Fibroblast of skin of right quadriceps (primary cell): ENCODE measurements at places on chromosomes 6 and 20.

DNA sequence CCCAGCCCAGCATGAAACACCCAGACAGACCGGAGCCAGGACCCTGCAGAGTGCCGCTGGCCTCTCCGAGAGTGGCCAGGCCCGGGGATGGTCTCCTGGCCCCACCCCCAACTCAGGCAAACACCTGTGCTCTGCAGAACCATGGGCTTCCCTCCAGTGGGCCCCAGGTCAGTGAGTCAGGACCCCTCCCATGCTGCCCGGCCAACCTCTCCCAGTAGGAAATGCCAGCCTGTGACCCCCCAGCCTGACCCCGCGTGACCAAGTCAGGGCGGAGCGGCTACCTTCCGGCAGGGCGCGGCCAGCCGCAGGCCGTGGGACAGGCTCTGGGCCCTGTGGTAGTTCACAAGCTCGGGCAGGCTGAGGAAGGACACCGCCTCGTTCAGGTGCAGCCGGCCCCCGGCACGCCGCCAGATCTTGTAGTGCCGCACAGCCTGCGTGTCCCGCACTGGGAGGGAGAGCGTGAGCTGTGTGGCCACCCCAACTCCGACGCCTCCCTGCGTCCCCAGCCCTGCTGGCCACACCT, 3.2 kb downstream of the PTK6 start:
- no peak for DNase-seq

GRCh38 chr20:14178952-14179351, 158.5 kb downstream of the FLRT3 start:
- DNase-seq = no peak

DNA sequence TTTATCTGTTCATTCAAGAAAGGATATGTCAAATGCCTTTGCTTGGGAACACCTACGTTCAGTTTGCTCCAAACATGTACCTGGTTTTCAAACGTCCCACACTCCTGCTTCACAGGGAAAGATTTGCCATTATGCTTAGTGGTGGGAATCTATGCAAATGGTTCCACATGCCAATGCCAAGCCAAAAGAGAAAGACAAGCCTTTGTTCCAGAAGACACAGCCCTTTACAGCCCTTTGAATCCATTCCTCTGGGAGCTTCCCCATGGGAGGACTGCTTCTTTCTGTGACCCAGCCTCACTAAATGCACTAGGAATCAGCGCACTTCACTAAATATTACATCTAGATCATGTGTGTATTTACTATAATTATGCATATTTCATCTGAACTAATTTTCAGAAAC, 619.5 kb downstream of the PRKN start:
- DNase-seq = no peak

- peak; percentile 88 for DNase-seq
These were observed 44.3 kb downstream of the TRERF1 start for GRCh38 chr6:42407379-42407778.
